ENCODE measurements at places on chromosomes 3 and 15.

- no peak for DNase-seq
These were observed 2.0 kb upstream of the PAK2 start for GRCh38 chr3:196737655-196738054.

DNA sequence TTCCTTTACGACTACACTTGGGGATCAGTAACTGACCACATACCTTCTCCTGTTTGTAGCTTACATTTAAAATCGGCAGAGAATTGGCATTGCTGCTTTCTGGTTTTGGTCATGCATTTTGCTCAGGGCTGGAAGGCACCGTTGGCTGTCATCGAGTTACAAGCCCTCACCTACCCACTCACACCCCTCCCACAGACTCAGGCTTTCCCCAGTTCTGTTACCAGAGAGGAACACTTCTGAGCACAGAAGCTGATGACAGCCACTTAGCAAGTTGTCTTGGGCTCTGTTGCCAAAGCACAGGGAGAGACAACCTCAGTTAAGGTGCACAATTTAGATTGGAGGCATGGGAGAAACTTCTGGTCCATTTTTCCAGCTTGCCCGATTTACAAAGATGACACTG, 204.8 kb upstream of the TOPAZ1 start:
- DNase-seq = no peak

- no peak for DNase-seq
These were observed 577.3 kb upstream of the SEMA6D start for GRCh38 chr15:47139965-47140364.

DNA sequence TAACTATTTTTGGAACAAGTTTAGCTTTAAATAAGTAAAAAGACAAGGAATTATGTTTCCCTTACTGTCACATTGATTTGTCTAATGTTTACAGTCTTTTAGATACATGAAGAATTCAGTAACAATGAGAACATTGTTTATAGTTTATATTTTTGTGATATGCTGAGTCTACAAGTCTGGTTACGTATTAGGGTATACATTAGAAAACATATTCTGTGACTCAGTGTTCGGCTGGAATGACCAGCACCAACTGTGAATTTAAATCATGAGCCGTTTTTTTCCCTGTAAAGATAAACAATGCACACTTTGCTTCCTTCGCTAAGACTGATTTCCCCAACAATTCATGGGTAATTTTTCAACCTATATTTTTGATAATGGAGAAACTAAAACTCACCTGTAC, 131.5 kb downstream of the DUT start:
- DNase-seq = no peak

DNA sequence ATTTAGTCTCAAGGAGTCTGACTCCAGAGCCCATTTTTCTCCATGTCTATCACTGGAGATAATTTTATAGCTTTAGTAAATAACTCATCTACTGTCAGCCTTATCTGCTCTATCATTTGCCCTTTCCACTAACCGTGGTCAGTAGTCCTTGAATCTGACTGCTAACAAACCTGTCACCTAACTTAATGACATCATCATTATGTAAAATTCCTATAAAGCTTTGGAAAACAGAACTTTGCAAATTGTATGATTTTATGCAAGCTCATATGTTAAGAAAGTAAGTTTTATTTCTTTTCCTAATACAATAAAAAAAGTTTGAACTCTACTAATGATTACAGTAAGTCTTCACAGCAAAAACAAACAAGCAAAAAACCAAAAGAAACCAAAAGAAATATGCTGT, 293.9 kb downstream of the CADM2 start:
- no peak for DNase-seq

DNA sequence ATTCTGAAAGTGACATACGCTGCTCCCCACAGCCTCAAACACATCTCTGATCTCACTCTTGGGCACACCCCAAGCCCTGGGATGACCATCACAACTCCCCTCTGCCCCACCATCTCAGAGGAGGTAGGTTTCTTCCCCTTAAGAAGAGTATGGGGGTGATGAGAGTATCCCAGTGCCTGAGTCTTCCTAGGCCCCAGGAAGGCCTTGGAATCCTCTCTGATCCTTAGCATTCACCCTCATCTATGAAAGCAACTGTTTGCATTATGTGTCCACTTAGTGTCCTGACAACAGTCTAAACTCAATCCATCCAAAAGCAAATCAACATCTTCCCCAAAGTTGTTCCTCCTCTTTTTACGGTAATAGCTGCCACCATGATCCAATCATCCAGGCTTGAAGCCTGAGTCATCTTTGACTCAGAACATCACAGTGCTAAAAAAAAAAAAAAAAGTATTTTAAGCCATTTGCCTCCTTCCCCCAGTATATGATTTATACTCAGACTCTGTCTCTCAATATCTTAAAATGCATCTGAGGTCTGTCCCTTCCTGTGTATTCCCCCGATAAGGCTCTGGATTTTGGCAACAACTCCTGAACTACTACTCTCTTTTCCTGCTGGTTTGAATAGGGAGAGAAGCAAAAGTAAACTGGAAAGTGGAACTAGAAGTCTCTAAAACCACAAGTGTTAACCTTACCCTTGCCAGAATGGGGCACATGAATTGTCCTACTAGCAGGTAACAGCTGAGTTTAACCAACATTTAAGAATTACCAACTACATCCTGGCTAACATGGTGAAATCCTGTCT, 22.5 kb downstream of the POPDC2 start:
- no peak for DNase-seq

DNA sequence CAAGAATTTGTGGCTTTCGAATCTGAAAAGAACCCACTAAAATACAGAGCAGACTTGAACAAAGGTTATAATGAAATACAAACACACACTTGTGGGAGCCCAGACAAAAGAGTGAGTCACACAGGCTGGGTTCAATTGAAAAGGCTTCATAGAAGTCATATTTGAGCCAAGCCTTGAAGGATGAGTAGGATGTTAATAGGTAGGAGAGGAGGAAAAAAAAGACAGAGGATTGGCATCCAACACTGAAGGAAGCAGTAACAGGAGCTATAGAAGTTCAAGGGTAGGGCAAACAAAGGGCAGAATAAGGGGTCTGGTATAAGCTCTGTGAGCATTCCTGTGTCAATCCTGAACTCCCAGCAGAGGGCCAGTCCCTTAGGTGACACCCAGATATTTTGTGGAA, 325.4 kb downstream of the FOXP1 start:
- no peak for DNase-seq

GRCh38 chr3:158712443-158712842, 19.8 kb downstream of the RARRES1 start:
- no peak for DNase-seq

DNA sequence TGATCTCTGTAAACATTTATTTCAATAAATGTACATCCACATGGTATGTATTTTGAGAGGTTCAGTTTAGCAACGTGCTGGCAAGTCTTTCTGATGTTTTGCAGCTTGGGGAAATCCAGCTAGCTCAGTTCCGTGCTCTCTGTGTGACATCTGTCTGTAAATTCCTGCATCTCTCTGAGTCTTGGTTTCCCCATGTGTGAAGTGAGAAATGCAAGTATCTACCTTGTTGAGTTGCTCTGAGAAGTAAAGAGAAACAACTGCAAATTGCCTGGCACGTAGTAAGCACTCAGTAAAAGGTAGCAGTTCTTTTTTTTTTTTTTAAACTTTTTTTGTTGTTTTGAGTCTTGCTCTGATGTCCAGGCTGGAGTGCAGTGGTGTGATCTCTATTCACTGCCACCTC, 30.2 kb upstream of the MORF4L1 start:
- no peak for DNase-seq

GRCh38 chr15:70079888-70080287, 17.8 kb downstream of the TLE3 start:
- DNase-seq = no peak

GRCh38 chr15:42891569-42891968, 29.0 kb downstream of the TTBK2 start:
- DNase-seq = no peak

DNA sequence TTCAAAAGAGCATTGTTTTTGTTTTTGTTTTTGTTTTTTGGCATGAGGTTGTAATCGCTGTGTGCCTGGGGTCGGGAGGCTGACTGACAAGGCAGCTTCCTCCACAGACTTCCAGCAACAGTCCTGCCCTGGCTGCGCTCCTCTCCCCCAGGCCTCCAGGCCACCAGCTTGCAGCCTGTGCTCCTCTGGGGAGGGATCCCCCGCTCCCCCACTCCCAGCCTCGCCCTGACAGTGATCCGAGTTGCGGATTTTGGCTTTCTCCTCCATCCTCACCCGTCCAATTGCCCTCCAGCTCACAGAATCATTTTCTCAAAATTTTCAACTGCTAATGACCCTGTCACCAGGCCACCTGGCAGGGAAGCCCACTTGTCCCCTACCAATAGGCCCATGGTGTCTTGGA, 36.5 kb upstream of the PCSK6 start:
- no peak for DNase-seq

All from stimulated activated CD8-positive, alpha-beta memory T cell treated with anti-CD3 and anti-CD28 coated beads, Interleukin-15, amount 100 ng/mL, for 4 hours (primary cell).